Activated CD4-positive, CD25-positive, alpha-beta regulatory T cell treated with anti-CD3 and anti-CD28 coated beads, Interleukin-2, amount 50 U/mL, for 16 hours (primary cell): ENCODE measurements at places on chromosomes 1 and 21.

DNA sequence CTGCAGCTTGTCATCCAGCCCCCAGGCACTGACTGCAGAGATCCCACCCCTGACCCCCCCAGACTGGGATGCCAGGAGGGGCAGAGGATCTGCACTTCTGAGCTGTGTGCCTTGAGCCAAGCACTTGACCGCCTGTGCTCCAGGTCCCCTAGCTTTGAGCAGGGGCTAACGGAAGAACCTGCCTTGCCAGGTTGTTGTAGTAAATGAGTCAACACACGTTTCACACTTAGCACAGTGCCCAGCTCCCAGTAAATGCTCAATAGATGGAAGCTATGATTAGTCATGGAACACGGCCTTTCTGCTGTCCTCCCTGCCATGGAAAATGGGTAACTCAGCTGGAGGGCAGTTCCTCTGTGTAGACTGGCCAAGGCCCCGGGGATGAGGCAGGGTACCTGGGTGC is 24.1 kb downstream of the IFFO2 start:
- DNase-seq = no peak

- DNase-seq = no peak
Observed at GRCh38 chr1:219542828-219543518, 69.9 kb downstream of the ZC3H11B start.

DNA sequence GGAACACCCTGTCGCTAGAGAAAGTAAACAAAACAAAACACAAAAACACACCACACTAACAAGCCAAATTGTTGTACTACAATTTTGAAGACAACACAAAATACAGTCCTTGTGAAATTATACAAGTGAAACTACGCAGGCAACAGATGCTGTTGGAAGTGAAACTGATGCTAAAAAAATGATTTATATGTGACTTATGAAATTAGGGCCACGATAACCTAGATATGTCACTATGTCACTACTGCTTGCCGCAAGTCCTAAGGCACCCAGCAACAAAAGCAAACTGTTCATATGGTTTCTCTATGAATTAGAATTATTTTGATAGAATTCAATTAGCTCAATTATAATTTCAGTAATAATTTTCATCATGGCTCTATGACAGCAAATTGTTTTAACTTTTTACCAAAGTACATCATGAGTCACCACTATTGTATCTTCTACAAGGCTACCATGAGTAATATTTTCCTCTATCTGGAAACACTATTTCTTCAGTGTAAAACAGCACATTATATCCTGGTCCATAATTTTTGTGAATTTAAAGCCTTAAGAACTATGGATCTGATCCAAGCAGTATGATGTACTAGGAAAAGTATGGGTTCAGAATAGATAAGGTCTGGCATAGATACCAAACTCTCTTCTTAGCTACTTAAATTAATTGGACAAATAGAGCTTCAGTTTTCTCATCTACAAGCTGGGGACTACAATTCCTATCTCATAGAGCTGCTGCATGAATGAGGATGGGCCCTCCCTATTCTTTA is 216.3 kb downstream of the COL11A1 start:
- DNase-seq = no peak

- no peak for DNase-seq
Observed at GRCh38 chr1:198253259-198253658, 96.5 kb downstream of the NEK7 start.

DNA sequence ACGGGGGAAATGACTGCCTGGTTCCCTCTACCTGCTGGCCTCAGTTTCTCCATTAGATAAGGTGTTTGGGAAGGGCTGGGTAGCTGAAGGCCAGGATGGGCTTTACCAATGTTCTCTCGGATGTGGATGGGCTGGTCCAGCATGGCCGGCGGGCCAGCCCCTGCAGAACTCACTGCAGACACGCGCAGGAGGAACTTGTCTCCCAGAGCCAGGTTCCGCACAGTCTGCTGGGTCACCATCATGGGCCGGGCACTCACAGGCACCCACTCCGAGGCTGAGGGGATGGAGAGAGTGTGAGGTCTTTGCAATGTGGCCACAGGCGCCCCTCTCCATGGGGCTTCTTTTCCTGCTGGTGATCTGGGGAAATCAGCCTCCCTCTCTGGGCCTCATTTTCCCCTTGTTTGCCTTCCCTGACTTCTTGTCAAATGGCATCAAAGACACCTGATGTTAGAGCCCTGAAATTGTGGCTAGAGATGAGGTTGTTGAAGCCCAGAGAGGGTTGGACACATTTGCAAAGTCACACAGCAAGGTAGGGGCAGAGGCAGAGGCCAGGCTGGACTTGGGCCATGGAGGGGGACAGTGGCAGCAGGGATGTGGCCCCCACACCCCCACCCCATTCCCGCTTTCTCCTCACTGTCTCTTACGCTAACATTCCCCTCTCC is 1.2 kb downstream of the MYBPH start:
- DNase-seq = no peak

DNA sequence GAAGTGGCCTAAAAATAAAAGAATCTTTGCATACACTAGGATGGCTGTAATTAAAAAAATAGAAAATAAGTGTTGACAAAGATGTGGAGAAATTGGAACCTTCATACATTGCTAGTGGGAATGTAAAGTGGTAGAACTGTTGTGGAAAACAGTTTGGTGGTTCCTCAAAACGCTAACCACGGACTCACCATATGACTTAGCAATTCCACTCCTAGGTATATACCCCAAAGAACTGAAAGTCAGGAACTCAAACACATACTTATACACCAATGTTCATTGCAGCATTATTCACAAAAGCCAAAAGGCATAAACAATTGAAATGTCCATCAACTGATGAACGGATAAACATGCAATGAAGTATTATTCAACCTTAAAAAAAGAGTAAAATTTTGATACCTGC is 10.8 kb upstream of the HMGCL start:
- DNase-seq = no peak

DNA sequence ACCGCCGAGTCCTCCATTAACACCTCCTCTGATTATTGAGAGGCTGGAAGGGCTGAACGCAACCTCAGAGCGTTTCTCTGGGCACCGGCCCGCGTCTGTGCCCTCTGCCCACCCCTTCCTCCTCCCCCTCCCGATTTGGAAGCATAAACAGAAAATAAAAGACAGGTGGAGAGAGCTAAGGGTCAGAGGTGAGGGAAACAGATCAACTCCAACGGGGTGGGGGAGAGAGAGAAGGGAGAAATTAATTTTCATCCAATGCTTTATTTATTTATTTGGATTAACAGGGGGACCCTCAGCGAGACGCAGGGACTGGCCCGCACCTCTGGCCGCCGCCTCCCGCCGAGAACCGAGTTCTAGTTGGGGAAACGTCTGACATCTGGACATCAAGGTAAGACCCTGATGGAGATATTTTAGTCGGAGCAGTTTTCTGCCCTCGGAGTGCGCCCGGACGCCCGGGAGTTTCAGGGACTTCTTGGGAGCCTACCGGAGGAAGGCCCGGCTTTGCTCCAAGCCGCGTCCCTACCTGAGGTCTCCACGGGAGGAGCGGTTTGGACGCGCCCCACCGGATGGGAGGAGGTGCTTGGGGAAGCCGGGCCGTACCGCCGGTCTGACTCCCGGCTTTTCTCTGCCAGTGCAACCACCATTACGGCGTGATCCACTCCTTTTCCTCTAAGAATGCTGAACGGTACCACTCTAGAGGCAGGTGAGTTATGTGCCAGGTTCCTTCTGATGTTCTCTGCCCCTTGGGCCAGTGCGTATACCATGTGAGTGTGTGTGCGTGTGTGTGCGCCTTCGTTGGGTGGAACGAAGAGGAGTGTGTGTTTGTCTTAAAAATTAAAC is 5.1 kb upstream of the LHX9 start:
- no peak for DNase-seq

DNA sequence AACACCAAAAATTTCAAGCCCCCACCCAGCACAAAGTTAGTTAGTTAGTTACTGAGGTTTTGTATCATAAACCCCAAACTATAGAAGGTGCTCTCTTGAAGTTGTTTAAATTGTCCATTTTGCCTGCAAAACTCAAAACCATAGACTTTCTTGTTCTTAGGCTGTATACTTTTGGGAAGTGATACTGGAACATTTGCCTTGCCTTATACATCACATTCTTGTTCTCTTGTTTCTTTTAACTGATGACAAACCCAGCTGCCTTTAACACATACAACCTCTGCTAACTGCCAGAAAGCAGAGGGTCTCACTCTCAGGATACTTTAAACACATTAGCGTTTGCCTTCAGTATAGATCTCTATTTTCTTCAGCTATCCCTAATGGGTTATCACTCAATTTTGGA is 570.5 kb downstream of the MRPL39 start:
- no peak for DNase-seq

GRCh38 chr1:59223198-59223597 is 73.7 kb upstream of the FGGY start:
- DNase-seq = no peak

GRCh38 chr1:110921953-110922352 is 41.8 kb downstream of the LRIF1 start:
- DNase-seq = no peak

DNA sequence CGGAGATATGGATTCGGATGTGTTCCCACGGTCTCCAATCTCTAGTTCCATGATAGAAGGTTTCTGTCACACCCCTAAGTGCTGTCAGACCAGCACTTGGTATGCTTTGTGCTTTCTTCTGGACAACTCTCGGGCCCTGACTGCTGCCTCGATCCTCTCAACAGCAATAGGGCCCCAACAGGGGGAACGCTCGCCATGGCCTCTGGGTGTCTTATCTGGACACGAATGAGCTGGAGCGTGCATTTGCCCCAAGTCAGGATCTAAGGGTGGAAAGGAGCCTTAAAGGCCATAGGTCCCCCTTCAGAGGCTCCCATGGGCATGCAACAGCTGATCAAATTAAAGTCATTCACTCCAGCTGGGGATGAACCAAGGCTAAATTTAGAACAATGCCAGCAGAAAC is 76.8 kb downstream of the TCP10L start:
- DNase-seq = no peak

DNA sequence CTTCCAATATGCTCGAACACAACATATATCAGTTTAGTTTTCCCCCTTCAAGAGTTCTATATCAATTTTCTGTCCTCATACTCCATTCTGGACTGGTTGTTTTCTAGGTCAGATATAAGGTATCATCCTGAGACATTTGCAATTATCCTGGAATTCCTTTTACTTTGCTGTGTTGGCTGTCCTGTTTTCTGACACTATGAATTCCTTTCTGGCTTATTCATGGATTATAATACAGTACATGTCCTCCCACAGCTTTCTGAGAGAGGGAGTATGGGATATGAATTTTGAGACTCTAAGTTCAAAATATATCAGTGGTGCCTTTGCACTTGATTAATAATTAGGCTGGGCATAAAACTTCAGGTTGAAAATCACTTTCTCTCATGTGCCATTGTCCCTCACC is 11.9 kb downstream of the PHTF1 start:
- no peak for DNase-seq

DNA sequence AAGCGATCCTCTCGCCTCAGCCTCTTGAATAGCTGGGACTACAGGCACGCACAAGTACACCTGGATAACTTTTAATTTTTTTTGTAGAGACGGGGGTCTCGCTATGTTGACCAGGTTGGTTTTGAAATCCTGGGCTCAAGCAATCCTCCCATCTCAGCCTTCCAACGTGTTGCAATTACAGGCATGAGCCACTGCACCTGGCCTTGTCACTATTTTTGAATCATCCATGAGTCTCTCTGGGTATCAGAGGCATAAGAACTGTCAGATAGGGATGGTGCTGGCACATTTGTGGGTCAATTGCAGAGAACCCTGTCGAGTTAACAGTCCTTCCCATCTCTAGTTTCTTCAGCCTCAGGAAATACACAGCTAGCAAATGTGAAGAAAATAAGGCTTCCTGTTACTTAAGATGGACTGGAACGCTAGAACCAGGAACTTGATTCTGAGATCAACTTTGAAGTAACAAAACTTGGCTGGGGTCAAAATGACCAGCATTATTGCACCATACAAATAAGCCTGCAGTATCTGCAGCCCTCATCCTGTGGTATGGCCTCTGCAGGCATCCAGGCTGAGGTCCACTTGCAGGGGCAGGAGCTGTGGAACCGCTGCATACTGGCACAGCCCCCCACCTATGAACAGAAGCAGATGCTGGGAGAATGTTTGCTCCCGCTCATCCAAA is 124.3 kb upstream of the GADD45A start:
- DNase-seq = no peak

DNA sequence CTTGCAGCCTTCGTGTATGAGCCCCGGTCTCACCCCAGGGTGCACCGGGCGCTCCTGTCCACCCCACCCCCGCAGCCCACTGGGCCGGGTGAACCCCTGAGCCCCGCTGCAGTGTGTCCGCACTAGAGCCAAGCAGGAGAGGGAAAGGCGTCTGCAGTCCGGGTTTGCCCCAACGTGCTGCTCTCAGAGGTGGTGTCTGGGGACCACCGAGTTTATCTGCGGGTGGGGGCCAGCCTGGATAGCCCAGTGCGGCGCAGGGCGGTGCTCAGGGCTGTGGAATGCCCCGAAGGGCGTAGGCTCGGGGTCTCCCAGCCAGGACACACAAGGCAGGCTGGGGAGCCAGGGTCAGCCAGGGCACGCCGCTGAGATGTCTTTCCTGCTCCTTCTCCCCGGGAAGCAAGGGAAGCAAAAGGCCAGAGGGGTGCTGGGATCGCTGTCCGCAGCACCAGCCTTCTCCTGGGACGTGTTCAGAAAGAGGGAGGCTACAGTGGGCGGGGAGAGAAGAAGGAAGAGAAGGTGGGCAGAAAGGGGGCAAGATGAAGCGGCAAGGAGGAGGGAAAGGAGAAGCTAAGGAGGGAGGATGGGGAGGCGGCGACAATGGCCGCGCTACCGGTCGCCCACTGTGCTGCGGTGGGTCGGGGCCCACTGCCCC is 56.6 kb downstream of the MAB21L3 start:
- no peak for DNase-seq

DNA sequence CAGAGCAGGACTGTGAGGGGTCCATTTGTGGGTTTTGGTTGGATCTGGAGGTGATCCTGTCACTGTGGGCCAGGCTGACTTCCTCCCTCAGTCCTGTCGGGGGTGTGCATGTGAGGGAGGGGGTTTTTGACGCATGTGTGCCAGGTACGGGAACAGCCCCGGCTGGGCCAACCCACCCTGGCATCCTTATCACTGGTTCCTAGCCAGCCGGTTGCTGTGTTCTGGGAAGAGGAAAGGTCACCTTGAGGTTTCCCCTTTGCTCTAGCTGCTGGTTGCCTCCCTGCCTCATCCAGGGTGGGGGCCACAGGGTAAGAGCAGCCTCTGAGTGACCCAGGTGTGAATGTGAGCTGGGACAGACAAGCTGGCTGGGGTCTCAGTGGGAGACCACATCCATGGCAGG is 2.5 kb downstream of the SLC26A9 start:
- DNase-seq = no peak

GRCh38 chr21:19148056-19148455 is 744.5 kb upstream of the TMPRSS15 start:
- DNase-seq = no peak
